ENCODE measurements at places on chromosomes 5 and 9.

DNA sequence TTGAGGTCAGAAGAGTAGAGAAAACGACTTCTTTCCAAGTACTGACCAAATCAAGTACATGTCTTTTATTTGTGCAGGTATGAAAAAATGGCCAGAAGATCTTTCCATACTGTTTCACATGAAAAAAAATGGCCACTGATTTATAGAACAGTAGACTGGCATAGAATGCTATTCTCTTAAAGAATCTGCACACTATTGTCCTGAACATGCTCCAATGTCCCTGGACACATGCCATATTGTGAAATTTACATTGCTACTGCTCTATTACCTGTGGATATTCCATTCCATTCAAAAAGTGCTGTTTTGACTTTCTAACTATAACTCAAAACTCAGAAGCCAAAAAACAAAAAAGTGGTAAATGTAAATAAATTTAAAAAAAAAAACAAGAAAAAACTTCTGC is 60.6 kb downstream of the FBXL17 start:
- no peak for DNase-seq

DNA sequence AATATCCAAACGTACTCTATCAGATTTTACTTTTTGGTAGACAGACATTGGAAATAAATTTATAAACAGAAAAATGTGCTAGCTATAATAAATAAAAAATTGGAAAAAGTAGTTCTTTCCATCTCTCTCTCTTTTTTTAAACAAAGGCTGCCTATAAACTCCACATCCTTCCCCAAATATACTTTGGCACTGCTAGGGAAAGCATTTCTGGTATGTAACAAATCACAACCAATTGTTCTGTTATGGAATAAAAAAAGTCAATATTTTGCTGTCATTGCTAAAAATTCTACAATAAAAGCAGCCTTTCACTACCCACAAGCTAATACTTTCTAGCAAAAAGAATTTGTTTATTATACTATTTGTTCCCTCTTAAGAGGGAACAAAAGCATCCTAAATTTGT is 169.2 kb upstream of the TARS1 start:
- no peak for DNase-seq

- no peak for DNase-seq
Observed at GRCh38 chr5:56457887-56458812, 225.0 kb upstream of the ANKRD55 start.

DNA sequence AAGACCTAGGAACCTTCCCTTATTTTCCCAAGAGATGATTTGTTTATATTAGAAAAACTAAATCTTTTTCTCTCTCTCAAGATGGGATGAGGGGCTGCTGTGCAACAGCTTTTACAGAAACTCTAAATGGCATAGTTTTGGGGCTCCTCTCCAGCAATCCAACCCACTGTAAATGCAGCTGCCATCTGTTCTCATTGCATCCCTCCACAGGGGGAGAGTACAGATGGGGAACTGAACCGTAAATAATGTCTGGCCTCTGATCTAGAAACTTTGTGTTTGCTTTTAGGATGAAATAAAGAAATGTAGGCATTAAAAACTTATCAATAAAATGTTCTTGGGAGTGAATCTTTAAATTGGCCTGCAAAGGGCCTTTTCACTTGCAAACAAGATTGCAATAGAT is 291.4 kb downstream of the MCTP1 start:
- DNase-seq, result no peak

- DNase-seq, result no peak
Observed at GRCh38 chr9:84615544-84615943, 54.0 kb upstream of the NTRK2 start.

DNA sequence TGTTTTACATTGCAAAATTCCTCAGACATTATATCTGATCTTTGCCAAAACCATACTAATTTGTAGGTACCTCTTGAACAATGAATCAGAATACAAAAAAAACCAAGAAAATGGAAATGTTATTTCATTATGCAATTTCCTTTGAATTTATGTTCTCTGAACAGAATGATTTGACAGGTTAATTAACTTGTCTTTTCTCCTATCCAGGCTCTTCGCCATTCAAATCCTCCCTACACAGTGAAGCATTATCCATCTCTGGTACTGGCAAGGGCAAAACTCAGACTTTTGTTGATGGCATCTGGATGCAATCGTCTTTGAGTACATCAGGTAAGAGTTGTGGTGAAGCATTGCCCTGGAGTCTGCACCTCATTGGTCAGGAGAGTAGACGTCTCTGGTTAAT is 655.7 kb upstream of the ITGA1 start:
- DNase-seq, result no peak

DNA sequence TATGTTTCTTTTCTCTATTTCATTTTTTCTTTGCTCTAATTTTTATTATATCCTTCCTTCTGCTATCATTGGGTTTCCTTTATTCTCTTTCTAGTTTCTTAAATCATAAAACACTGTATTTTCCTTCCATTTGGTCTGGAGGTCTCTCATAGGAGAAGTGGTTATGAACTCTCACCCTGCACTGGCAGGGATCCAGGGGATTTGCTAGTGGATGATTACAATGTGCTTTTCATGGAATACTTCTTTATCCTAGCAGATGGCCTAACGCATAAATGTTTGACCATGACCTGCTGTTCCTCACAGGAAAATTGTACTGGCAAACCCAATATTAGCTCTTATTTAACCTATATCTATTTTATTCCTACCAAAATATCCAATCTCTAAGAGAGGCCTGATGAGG is 31.5 kb upstream of the SGCD start:
- DNase-seq, result no peak

DNA sequence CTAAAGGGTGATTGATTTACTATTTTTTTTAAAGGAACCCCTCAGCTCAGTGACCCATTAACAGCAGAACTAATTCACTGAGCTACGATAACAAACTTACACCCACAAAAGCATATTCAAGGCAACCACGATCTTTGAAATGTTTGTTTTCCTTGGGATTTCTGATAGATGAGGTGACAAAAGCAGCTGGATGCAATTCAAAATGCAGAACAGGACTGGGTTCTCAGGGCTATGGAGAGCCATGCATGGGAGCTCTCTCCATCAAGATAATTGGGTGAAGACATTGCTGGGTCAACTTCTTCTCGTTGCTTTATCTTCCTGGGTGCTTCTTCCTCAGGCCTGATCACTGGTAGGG is 60.1 kb downstream of the PAPPA start:
- DNase-seq, result no peak

GRCh38 chr9:137148661-137149060 is 9.7 kb downstream of the GRIN1 start:
- DNase-seq, result no peak

DNA sequence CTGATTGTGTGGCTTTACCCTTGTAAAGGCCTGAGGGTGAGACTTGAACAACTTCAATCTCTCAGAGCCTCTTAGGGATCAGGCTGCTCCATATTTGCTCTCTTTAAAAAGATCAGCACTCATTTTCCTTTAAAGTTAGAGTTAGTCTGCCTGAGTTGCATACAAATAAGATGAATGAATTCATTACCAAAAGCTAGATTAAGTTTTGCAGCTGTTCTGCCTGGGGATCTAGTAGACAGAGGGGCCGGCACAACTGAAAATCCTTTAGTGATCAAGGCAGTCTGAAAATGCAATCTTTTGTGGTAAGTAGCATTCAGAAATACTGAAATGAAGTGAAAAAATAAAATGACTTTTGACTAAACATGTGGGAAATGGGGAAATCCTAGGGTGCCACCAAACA is 264.0 kb downstream of the MAN2A1 start:
- DNase-seq, result no peak

DNA sequence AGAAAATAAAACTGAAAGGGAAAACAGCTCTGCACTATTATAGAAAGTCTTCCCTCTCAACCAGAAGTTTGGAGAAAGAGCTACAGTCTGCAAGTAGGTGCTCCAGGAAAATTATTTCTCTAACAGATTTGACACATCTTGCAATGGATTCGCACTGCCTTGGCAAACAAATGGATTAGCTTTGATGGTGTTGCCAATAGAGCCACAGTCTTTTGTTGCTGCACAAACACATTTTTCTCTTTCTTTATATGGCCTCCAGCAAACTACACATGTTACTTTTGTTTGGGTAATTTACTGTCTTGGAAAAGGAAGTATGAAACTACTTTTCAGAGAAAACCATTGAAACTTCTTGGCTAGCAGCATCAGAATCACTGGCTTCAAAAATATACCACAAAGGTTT is 523.1 kb downstream of the EFNA5 start:
- DNase-seq, result no peak

- DNase-seq, result no peak
Observed at GRCh38 chr5:103569313-103570060, 6.9 kb upstream of the NUDT12 start.

DNA sequence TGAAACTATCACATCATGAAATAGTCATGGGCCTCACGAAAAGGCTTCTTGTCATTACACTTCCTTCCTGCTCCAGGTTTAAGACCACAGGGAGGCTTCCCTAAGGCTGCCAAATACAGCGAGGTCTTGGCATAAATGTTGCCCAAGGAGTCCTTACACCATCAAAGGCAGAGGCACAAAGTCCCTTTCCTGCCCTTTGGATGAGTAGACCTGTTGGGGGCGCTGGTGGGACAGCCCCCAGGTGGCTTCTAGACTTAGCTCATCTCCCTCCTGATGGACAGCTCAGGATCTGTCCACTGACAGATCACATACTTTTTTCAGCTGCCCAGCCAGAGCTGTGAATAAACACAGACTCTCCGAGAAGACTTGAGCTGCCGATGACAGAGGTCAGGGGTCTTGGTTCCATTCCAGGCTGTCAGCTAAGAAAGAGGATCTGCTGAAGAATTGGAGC is 15.5 kb upstream of the MEGF9 start:
- DNase-seq, result no peak

- DNase-seq, result no peak
Observed at GRCh38 chr9:77463151-77463550, 185.0 kb downstream of the GNA14 start.

- DNase-seq, result no peak
Observed at GRCh38 chr5:109876030-109876725, 186.5 kb downstream of the MAN2A1 start.

DNA sequence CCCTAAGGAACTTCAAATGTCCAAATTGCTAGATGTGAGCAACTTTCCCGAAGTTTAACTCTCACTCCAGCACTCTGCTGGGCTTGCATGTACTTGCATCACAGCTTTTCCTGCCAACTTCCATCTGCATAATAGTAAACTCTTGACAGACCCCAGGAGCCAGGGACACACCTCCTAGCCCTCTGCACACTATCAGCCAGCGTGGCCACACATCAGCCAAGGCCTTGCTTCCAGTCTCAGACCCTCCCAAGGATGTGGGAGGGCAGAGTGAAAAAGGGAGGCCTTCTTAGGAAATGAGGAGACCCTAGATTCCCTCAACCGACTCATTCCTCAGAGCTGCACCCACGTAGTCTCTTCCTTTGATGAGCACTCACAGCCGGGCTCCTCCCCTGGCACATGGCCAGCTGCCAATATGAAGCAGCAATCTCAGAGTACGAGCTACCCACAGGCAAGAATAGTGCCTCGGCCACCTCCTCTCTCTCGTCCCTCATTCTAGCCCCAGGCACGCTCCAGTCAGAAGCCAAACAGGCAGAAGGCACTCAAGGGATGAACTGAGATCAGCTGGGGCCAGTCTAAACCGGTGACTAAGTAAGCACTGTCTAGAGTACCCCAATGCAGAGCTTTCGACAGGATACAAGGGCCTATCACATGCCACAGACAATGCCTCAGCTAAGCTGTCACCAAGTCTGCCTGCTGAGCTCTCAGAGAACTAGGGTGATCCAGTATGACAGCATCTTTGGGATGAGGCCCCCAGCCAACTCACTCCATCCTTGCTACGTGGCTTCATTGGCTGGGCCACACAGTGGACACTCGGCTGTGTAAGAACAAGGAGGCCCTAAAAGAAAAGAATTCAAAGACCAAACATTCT is 2.3 kb downstream of the P4HA2 start:
- DNase-seq, result peak; percentile 24

GRCh38 chr9:131258698-131259431 is 17.4 kb downstream of the FAM78A start:
- DNase-seq, result no peak

- DNase-seq, result no peak
Observed at GRCh38 chr9:79660615-79661014, 88.8 kb downstream of the TLE4 start.

DNA sequence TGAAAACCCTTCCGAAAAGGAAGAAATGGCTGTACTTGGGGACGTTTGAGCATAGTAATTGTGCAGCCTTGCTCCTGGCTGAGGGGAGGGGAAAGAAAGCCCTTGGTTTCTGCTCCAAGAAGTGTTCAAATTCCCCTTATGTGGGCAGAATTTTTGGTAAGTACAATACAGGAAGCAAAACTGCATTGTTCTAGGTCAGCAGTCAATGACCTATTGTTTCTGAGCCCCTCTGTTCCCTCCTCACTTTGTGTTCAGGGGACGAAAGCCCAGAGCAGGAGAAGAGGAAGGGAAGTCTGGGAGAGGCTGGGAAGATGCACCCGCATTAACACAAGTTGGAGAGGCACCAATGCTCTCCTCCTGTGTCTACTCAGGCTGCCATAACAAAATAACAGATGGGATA is 11.9 kb downstream of the BASP1 start:
- DNase-seq, result no peak

- no peak for DNase-seq
Observed at GRCh38 chr5:167511-167910, 23.8 kb upstream of the LRRC14B start.

DNA sequence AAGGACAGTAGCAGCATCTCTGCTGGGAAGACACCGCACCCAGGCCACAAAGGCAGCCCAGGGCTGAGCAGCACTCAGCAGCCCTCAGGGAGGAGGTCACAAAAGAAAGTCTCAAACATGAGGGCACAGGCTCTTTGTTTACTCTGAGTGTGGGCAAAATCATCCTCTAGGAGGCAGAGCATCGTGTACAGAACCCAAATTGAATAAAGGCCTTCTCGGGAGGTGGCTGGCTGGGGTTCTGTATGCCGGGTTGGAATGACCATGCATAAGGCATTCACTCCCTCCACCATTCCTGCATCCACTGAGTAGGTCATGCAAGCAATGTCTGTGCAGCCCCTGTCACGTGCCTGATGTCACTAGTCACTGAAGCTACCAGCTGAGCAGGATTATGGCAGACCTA is 412.8 kb downstream of the SPOCK1 start:
- DNase-seq, result no peak

Measured in DND-41 (cell line).